SK-N-MC (cell line): ENCODE measurements at places on chromosomes 7 and 10.
A peak's percentile ranks its signal among the peaks of the same experiment; 100 is the strongest.

GRCh38 chr7:46157404-46157803 is 236.3 kb upstream of the IGFBP3 start:
- DNase-seq = no peak

- peak; percentile 76 for DNase-seq
Observed at GRCh38 chr7:149690688-149691446, 82.5 kb downstream of the ZNF467 start.

- no peak for DNase-seq
Observed at GRCh38 chr10:85645053-85645452, 721.5 kb downstream of the GRID1 start.

- no peak for DNase-seq
Observed at GRCh38 chr10:88676283-88677060, 12.2 kb downstream of the LIPF start.

GRCh38 chr7:137771273-137771672 is 75.5 kb downstream of the DGKI start:
- DNase-seq = no peak

DNA sequence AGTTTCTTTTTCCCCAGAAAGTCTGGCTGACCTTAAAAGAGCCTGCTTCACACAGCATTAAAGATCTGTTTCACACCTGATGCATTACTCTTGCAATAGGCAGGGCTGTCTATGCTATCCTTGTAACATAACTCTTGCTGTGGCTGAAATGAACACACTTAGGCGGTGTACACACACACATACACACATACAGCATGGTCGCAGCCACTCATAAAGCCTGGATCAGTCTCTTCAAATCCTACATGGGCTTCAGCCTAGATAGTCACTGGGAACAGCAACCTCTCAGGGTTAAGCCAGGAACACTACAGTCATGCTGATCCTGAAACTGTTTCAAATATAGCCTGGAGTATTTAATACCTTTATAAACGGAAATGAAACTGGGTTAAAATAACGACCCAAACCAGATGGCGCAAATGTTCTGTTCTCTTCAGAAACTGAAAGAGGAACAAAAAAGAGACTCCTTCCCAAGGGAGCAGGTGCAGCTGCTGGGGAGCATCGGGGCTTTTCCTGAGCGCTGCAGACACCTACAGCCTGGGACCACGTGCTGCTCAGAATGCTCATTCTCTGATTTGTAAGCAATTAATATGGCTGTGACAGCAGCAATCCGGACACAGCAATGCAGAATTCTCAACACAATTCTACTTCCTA is 61.0 kb upstream of the SFMBT2 start:
- no peak for DNase-seq

DNA sequence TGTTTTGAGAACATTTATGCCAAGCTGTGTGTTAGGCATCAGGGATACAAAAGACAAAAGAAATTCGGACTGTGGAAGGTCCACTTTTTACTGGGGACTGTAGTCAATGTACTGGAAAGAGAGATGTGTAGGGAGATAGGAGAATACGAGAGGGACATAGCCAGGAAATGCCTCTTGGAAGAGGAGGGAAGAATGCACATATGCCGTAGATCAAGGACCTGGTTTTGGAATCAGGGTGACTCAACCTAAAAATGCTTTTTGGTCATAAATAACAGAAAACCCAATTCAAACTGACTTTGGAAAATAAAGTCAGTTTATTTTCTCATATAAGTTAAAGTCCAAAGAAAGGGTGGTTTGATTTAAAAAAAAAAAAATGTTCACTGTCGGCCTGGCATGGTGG is 140.3 kb upstream of the TCF7L2 start:
- DNase-seq = no peak

GRCh38 chr10:132946-133898 is 2.0 kb upstream of the ZMYND11 start:
- no peak for DNase-seq
